ENCODE measurements at places on chromosomes 1 and 21.

DNA sequence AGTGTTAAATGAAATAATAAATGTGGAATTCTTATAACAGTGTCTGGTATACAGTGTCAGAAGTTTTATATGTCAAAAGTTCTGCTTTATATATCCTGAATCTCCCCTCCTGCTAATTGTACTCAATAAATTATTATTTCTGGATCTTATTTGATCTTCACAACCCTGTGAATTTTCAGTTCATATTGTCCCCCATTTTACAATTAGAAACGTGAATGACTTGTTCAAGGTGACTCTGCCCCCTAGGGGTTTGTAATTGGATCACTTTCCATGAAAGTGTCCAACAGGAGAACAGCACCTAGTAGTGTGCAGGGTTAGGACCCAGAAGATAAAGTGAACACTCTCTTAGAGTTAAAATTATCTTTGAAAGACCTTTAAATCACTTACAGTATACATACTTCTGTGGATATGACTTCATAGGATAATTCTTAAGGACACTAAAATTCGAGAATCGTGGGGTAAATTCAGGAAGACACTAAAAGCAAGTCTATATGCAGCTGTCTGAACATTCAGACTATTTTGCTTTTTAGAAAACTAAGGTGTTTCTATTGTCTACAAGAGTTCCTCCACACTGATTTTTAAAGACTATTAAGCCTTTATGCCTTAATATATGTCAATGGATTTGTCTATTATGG lies 4.5 kb upstream of the DDR2 start:
- DNase-seq, result no peak

- DNase-seq, result no peak
These were observed 40.6 kb downstream of the PTP4A2 start for GRCh38 chr1:31897526-31898100.

DNA sequence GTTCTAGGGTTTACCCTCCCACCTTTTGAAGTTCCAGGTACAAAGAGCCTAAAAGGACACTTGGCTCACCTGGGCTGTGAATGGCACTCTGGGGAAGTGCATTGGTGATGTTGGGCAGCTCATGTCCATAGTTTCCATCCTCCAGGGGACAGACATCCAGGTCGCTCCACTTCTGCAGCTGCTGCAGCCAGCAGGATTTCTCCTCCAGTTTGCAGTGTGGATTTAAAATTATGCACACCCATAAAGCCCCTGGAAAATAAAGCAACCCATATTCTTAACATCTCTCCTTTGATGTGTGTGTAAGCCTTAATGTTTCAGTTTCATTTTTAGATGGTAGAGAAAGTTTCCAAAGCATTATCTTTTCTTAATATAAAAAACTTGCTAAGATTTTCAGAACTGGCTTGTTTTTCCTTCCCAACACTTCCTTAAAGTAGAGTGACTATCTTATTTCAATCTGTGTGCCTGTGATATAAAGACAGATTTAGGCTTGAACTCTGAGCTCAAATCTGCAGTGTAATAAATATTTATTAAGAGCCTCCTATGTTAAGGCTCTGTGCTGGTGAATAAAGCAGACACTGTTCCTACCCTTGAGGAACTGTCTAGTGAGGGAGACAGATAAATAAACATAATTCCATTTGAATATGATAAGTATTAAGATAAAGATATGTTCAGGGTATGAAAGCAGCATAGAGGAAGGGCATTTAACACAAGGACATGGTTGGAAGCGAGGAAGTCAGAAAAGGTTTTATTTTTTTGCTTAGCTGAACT lies 39.1 kb downstream of the UROD start:
- DNase-seq, result no peak

GRCh38 chr1:71521655-71522264 lies 440.9 kb upstream of the ZRANB2 start:
- DNase-seq, result no peak

GRCh38 chr1:15099441-15100120 lies 54.0 kb upstream of the TMEM51 start:
- DNase-seq, result no peak

Data from central memory CD8-positive, alpha-beta T cell (primary cell).